ENCODE measurements at places on chromosomes 7 and 10. TPM values are rescaled to one million over a fixed set of nuclear protein-coding genes. Genes with fewer than 3 reads are reported as not detected.

The ABCB4 gene
- 4.3 TPM for total RNA-seq

The CPVL gene
- total RNA-seq: 79.8 TPM

The CLDN15 gene
- 5.6 TPM for total RNA-seq

The LRRC17 gene
- total RNA-seq: 3.4 TPM

The CPA4 gene
- total RNA-seq: not detected

The SPDYE2B gene
- not detected for total RNA-seq

The LIPM gene
- not detected for total RNA-seq

The SPDYE16 gene
- total RNA-seq: not detected

The FFAR4 gene
- total RNA-seq: 0.78 TPM

The ANKRD16 gene
- 19.8 TPM for total RNA-seq

The CTAGE15 gene
- total RNA-seq: not detected

The C10orf67 gene
- 0.54 TPM for total RNA-seq

The TMEM139 gene
- total RNA-seq: 50.2 TPM

The C10orf90 gene
- total RNA-seq: 5.1 TPM

The MRLN gene
- total RNA-seq: not detected

The RET gene
- 1.4 TPM for total RNA-seq

The PDE1C gene
- 4.0 TPM for total RNA-seq

The CPA2 gene
- not detected for total RNA-seq

The C10orf143 gene
- total RNA-seq: 6.8 TPM

The CAPZA2 gene
- 201 TPM for total RNA-seq

The NOS3 gene
- total RNA-seq: 6.7 TPM

The OR13A1 gene
- not detected for total RNA-seq

The ANKRD30A gene
- total RNA-seq: not detected

The PPIA gene
- total RNA-seq: 1,298 TPM

The C10orf62 gene
- not detected for total RNA-seq

The SORCS3 gene
- total RNA-seq: not detected

The ANKRD7 gene
- 8.2 TPM for total RNA-seq

The RBM17 gene
- total RNA-seq: 77.2 TPM

The TCTN3 gene
- 62.1 TPM for total RNA-seq

The PKD2L1 gene
- total RNA-seq: not detected

The UTF1 gene
- not detected for total RNA-seq

The RBM20 gene
- 0.54 TPM for total RNA-seq

The DOCK1 gene
- total RNA-seq: 217 TPM

The DNAAF5 gene
- total RNA-seq: 20.2 TPM

The KCNMA1 gene
- total RNA-seq: 5.1 TPM

The ACSM6 gene
- 0.63 TPM for total RNA-seq

The GRK5 gene
- 27.3 TPM for total RNA-seq

The PTPN20 gene
- total RNA-seq: 9.6 TPM

The CYP2C9 gene
- not detected for total RNA-seq

The SPDYE11 gene
- total RNA-seq: not detected

The ZCWPW1 gene
- total RNA-seq: 7.1 TPM

The TEX47 gene
- total RNA-seq: not detected

The NKX6-2 gene
- not detected for total RNA-seq

The ERVW-1 gene
- total RNA-seq: not detected

The CD36 gene
- total RNA-seq: 244 TPM

The SLC18A2 gene
- total RNA-seq: 0.13 TPM

The OR2A5 gene
- total RNA-seq: not detected

The GHRHR gene
- not detected for total RNA-seq

The COPS6 gene
- total RNA-seq: 45.3 TPM

The GIMAP2 gene
- 32.4 TPM for total RNA-seq

All from thyroid gland (tissue), 4 donors.